Stimulated activated CD8-positive, alpha-beta memory T cell treated with anti-CD3 and anti-CD28 coated beads, Interleukin-2, amount 100 ng/mL, for 1 hour (primary cell): ENCODE measurements at places on chromosomes 3 and 15.

DNA sequence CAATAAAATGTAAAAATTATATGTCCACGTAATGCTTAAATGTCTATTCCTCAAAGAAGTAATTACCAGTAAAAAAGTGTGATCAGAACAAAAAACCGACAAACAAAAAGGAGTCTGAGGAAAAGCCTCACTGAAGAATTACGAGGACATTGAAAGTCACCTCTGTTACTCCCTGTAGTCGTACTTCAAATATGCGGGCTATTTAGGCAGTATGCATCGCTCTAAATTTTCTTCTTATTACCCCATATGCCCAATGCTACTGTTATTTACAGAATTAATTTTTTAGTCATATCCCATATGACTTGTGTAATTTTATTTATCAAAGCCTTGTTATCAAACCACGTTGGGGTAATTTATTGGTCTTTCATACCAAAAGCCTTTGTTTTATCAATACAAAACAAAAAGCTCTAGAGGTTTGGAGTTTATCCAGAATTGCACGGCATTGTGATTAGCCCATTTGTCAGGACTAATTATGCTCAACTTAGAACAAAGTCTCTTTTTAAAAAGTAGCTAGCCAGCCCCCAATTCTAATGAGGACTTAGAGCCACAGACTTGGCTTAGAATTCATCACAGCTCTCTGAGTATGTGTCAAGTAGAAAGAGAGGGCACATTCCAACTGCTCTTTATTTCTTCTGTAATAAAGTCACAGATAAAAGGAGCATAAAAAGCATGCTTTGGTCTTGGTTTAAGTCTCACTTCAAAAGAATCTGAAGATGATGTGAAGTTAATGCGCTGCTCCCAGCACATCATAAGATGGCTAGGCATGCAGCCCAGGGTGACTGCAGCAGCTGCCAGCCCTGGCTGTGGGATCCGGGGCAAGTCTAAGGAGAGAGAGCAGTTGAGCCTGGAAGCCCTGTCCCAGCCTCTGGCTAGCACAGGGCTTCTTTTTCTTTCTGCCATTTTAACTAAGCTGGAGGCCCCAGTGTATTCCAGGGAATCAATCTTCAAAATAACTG, 521.0 kb downstream of the GABRG3 start:
- no peak for DNase-seq

- DNase-seq, result no peak
Observed at GRCh38 chr3:63927422-63928280, 15.5 kb upstream of the SCAANT1 start.

DNA sequence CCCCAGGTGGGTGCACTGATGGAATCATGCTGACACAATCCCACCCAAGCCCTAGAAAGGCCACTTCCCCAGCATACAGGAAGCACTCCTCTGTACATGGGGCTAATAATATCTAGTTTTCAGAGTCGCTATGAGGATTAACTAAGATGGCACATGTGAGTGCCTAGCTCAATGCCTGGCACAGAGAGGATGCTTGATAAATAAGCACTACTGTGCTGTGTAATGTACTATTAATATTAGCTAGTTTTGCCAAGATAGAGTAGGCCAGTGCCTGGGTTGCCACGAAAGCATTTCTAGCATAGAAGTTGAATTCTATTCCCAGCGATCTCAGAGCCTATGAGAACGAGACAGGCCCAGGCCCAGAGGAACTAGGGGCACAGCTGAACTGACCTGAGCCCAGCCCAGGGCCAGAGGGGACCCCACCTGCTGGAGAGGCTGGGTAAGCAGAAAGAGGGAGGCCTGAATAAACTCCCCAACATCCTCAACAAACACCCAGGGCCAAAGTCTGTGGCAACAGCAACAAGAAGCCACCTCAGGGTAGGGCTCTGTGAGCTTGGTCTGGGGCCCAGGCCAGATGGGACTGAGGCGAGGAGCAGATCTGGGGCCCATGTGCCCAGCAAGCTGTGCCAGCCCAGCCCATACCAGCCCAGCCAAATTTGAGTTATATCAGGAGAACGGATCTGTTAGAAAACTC, 7.6 kb upstream of the SEMA7A start:
- DNase-seq, result no peak

GRCh38 chr3:172125963-172126457, 86.6 kb downstream of the FNDC3B start:
- DNase-seq, result no peak

- DNase-seq, result no peak
Observed at GRCh38 chr15:85154061-85154460, 172.4 kb downstream of the PDE8A start.

DNA sequence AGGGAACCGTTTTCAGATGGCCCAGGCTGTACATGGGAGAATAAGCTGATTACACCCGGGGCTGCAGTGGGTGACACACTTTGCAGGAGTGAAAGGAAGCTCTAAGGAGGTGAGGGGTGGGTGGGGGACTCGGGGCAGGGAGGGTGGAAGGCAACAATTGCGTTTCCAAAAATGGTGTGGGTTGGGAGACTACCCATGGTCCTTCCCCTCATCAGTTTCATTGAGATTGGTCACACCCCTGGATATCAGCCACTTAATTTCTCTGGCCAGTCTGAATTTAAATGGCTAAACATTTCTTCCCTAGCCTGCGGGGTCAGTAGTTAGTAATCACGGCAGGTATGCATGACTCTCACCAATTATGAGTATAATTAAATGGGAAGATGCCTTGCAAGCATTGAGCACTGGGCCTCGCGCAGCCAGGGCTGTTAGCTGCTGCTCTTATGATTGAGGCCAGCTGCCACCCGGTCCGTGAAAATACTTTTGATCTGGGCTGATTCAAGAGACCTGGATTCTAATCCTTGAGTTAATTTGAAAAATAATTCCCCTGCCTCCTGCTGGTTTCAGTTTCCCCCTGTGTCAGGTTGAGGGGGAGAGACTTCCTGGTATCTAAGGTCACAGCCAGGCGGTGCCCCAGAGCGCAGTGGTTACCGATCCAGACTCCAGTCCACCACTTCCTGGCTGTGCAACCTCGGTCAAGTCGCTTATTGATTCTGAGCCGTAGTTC, 23.3 kb downstream of the SLC6A6 start:
- DNase-seq, result peak; percentile 26

- no peak for DNase-seq
Observed at GRCh38 chr3:1855841-1856240, 242.8 kb upstream of the CNTN4 start.

GRCh38 chr3:197880491-197881269, 69.3 kb upstream of the RPL35A start:
- no peak for DNase-seq

DNA sequence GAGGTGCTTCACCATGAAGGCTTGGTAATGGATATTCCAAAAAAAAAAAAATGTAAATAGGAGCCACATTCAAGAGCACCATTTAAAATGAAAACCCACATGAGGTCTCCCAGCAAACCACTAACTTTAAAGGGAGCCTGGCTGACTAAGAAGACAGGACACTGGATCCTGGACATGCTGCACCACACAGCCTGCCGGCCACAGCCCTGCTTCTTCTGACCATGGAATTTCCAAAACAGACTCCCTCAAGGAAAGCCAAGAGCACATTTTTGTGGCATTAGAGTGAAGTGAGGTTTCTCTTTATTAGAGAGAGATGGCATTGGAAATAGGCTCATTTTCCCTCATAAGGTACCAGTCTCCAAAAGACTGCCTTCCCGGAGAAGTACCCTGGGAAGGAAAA, 113.9 kb downstream of the RORA start:
- DNase-seq, result no peak

DNA sequence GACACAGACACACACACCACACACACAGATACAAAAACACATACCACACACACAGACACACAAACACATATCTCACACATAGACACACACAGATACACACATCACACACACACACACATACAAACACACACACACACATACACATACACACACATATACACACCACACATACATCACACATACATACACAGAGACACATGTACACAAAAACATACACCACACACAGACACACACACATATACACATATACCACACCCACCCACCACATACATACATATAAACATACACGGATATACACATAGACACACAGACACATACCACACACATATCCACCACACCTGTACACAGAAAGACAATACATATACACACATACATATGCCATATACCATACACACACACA, 66.7 kb downstream of the RASGRF1 start:
- DNase-seq, result no peak

GRCh38 chr3:22893101-22893500, 310.0 kb upstream of the UBE2E2 start:
- no peak for DNase-seq

DNA sequence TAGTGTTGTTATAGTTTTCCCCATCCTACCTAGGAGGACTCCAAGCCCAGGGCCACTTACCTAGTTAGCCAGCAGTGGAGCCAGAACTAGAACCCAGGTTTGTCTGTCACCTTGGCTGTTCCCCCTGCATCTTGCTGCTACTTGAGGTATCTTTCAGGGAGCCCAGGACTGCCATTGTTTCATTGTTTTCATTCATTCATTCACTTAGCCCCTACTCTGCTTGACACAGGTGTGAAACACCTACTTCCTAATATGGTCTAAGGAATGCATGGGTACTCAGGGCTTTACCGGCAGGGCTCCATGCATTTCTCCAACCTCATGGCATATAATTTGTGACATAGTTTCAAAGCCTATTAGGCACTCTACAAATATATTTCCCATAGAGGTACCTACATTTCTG, 266.6 kb upstream of the TPM1 start:
- DNase-seq, result no peak

- no peak for DNase-seq
Observed at GRCh38 chr3:177711637-177712036, 514.4 kb upstream of the TBL1XR1 start.

GRCh38 chr3:128380719-128381118, 86.0 kb downstream of the DNAJB8 start:
- DNase-seq, result no peak

DNA sequence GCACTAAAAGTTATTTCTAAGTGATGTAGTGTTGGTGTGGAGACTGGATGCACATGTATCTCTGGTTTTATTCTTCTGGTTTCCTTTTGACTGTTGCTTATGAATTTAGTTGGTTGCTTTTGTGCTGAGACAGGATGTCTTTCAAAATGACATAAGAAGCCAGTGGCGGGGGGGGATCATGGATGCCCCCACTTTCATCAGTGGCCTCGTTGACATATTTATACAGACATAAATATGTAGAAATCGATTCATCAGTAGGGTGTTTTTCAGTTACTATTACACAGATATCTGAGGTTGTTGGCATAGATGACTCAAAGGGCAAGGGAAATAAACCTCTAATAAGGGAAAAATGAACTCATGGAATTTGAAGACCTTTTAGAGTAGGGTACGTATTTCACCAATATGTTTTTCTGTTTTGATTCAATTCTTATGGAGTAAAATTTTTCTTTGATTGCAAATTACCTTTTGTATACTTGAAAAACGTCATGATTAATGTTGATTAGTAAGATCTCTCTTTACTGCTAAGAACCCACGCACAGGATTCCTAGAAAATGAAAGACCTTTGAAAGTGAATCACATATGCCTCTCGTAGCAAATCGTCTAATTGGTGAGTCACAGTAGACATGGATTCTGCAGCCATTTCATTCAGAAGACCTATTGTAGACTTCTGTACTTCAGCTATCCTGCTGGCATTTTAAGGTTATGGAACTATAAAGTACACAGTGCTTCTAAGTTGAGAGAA, 97.4 kb upstream of the RBMS3 start:
- no peak for DNase-seq

GRCh38 chr3:40608091-40608490, 83.3 kb downstream of the ZNF621 start:
- no peak for DNase-seq

DNA sequence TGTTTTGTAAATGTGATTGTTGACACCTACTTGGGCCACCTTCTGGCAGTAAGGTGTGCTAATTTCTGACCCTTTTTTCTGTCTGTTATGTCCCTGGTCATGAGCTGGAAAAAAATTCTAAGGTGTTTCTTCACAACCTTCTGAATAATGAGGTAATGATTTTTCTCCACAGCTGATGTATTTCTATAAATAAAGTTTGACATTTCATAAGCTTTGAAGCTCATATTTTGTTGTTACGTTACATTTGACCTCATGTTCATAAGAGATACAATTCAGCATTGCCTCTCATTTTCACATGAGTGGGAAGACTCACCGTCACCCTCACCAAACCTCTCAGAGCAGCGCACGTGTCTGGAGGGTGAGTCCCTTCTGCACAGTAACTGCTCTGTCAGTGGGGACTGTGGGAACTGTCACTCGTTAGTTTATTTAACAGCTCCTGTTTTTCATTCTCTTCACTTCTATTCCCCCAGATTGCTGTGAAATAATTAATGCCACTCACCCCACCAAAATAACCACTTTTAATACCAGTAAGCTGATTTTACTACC, 140.9 kb downstream of the PLCL2 start:
- DNase-seq, result no peak

GRCh38 chr3:19901337-19901736, 32.7 kb downstream of the EFHB start:
- no peak for DNase-seq

- DNase-seq, result no peak
Observed at GRCh38 chr15:29259233-29259632, 10.4 kb downstream of the NSMCE3 start.

DNA sequence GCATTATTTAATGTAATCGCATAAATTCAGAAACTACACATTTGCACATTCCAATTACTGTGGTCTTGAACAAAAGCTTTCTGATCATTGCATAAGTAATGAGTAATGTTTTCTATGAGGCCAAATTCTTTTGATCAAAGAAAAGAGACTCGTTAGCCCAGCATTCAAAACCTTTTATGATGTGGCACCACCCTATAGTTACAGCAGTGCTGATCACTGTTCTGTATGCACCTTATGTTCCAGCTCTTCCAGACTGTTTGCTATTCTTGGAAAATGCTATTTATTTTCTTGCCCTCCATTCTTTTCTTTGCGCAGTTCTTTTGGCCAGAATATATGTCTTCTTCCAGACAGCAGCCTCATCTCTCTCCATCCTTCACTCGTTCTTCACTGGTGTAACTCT, 42.3 kb downstream of the MAP3K13 start:
- no peak for DNase-seq

- DNase-seq, result no peak
Observed at GRCh38 chr15:68400066-68400456, 31.9 kb downstream of the ITGA11 start.

GRCh38 chr3:128882719-128883118, 3.3 kb downstream of the ACAD9 start:
- no peak for DNase-seq

- no peak for DNase-seq
Observed at GRCh38 chr3:110918963-110919362, 152.7 kb upstream of the NECTIN3 start.

DNA sequence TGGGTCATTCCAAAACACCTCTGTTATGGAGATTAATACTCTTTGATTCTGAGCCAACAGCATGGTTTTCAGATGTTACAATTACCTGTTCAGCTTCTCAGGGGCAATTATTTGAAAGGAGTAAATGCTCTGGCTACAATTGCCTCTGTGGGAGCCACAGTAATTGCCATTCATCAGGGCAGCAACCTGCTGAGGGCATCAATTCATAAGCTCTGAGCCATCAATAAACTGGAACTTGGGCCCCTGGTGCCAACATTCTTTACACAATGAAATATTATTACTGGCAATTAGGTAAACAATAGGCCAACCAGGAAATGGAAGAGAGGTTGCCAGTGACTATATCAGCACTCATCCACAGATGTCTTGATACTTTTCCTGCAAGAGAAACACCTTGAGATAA, 660.8 kb downstream of the MECOM start:
- no peak for DNase-seq

- DNase-seq, result no peak
Observed at GRCh38 chr15:89209057-89209456, 12.3 kb downstream of the RLBP1 start.

GRCh38 chr15:91548549-91548948, 305.0 kb upstream of the SLCO3A1 start:
- no peak for DNase-seq
